ENCODE measurements at places on chromosomes 1 and 21.

GRCh38 chr1:224579526-224579925 is 36.6 kb upstream of the CNIH3 start:
- no peaks in the 10 kb centered on the region for H3K36me3 ChIP-seq
- no peak for DNase-seq
- no peak overlapping the region for H3K27ac ChIP-seq
- H3K27me3 ChIP-seq = no peaks in the 10 kb centered on the region
- H3K4me1 ChIP-seq = no peaks in the 10 kb centered on the region

DNA sequence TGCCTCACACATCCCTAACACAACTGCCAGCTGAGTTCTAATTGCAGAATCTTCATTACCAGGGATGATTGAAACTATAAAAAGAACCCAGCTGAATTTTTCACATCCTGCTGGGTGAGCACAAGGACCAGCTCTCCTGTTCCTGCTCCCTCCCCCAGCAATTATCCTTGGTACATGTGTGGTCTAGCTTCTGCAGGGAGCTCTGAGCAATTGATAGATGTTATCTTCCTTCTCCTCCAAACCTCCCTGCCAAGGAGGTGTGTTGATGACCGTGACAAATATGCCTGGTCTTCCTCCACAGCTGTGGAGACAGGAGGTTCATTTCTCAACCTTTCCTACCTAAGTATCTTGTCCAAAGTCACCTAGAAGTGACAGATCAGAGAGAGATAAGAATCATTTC is 65.3 kb upstream of the MAN1A2 start:
- H3K36me3 ChIP-seq = no peaks in the 10 kb centered on the region
- H3K4me1 ChIP-seq = no peaks in the 10 kb centered on the region
- no peak overlapping the region for H3K27ac ChIP-seq
- no peak overlapping the region for H3K4me3 ChIP-seq

DNA sequence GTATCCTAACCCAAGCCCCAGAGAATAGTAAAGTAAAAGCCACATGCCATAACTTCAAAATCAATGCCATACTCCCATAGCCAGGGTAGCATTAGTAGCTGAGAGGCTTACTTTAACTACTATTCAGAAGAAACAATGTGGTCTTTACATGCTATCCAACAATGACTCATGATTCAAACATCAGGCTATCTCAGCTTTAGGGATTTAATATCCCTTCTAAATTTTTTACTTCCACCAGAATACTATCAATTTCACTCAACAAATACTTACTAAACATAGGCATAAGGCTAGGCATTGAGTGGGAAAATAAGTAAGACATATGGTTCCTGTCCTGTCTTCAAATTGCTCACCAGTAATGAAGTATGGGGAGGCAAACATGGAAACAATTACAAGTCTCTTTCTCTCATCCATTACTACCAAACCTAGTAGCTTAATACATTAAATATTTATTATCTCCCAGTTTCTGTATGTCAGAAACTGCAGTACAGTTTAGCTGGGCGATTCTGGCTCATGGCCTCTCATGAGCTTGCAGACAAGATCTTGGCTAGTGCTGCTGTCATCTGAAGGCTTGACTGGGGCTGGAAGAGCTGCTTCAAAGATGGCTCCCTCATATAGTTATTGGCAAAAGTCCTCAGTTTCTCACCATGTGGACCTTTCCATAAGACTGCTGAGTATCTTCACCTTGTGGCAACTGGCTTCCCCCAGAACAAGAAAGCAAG is 30.7 kb downstream of the EVI5 start:
- H3K4me3 ChIP-seq = no peak overlapping the region
- peaks cover 4% of the 10 kb centered on the region for H3K4me1 ChIP-seq
- no peak for DNase-seq
- no peaks in the 10 kb centered on the region for H3K36me3 ChIP-seq
- H3K27ac ChIP-seq = no peak overlapping the region
- no peaks in the 10 kb centered on the region for H3K27me3 ChIP-seq

DNA sequence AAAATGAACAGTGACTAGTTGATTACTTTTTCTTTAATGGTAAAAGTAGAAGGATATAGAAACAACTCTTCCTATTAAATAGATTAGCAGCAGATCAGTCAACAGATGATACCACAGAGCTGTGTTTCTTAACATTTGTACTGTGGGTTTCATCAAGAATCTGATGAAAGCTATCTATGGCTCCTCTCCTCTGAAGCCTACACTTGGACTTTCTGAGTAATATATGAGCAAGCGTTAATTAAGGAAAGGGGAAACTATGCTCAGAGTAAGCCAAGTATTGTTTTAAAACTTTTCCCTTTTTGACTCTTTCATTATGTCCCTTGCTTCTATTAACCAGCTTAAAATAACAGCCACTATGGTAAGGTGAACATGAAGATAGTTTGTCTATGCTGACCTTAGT is 10.8 kb downstream of the ARID4B start:
- H3K27me3 ChIP-seq = no peaks in the 10 kb centered on the region
- no peaks in the 10 kb centered on the region for H3K36me3 ChIP-seq
- peaks cover 39% of the 10 kb centered on the region for H3K4me1 ChIP-seq
- DNase-seq = no peak
- H3K4me3 ChIP-seq = no peak overlapping the region

GRCh38 chr1:9207086-9207485 is 27.5 kb upstream of the H6PD start:
- no peak overlapping the region for H3K27ac ChIP-seq
- no peak for DNase-seq
- H3K27me3 ChIP-seq = no peaks in the 10 kb centered on the region
- H3K4me3 ChIP-seq = no peak overlapping the region
- H3K36me3 ChIP-seq = no peaks in the 10 kb centered on the region

DNA sequence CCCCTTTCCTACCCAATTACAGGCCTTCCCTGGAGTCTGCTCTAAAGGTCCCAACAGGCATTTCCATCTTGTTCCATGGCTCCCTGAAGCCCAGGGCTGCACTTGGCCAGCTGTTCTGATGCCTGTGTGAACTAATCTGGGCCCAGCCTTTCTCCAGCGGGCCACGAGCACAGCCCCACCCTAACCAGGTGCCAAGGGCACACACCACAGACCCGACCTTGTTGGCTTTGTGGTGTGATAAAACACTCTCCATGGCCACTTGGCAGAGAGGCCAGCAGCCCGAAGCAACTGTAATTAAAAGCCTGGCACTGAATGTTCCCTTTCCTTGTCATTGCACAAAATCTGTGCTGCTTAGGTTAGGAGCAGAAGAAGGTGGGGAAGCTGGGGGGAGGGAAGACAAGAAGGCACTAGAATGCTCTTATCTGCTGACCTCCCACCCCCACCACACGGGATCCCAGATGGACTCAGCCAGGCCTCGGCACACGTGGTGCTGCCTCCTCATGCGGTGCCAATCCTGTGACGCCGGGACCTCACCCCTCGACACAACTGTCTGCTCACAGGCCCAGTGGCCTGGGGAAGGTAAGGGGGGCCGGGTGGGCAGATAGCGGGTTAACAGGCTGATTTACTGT is 9.9 kb downstream of the HCRTR1 start:
- peak; percentile 94 for DNase-seq
- H3K4me3 ChIP-seq = no peak overlapping the region
- H3K36me3 ChIP-seq = no peaks in the 10 kb centered on the region

DNA sequence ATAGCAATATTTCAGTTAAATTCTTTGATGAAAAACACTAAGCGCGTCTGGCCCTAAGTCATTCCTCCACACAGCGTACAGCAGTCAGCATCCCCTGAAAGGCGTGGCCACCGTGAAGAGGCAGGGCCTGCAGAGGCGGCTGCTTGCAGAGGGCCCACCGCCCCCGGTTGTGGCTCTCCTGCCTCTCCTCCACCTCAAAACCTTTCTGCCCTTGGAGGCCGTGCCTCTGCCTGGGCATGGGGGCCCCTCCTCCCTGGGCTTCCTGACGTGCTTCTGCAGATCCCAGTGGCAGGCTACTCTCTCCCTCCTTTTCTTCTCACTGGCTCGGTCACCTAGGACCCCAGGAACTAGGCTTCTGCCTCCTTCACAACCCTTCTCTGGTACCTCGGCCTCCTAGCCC is 16.2 kb downstream of the CLSTN1 start:
- no peak for DNase-seq
- no peaks in the 10 kb centered on the region for H3K27me3 ChIP-seq

GRCh38 chr1:66571789-66572188 is 37.8 kb downstream of the SGIP1 start:
- H3K4me3 ChIP-seq = no peak overlapping the region
- DNase-seq = no peak
- peaks cover 2% of the 10 kb centered on the region for H3K4me1 ChIP-seq
- no peak overlapping the region for H3K27ac ChIP-seq
- no peaks in the 10 kb centered on the region for H3K27me3 ChIP-seq

GRCh38 chr1:19067182-19067911 is 110.9 kb upstream of the IFFO2 start:
- H3K4me1 ChIP-seq = no peaks in the 10 kb centered on the region
- H3K36me3 ChIP-seq = no peaks in the 10 kb centered on the region
- DNase-seq = no peak

DNA sequence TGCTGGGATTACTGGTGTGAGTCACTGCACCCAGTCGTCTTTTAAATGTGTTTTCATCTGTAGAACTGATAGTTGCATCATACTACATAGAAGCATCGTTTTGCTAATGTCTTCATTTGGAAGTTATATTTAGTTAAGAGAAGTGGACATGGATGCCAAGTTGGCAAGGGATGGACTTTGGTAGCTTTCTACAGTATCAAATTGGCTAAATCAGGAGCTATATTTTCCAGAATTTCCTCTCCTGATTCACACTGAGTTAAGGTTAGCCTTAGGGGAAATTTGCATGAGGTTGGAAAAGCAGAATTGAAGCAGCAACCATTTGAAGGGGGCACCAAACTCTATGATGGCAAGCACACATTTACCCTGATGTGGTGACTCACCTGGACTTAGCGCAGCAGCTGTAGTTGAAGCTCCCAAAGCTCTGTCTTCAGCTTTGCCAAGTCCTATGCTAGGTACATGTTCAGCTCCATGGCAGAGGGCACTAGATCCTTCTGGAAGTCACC is 43.9 kb downstream of the DUSP10 start:
- H3K27me3 ChIP-seq = no peaks in the 10 kb centered on the region
- no peak overlapping the region for H3K4me3 ChIP-seq
- H3K36me3 ChIP-seq = no peaks in the 10 kb centered on the region
- no peak overlapping the region for H3K27ac ChIP-seq
- no peaks in the 10 kb centered on the region for H3K4me1 ChIP-seq
- no peak for DNase-seq

DNA sequence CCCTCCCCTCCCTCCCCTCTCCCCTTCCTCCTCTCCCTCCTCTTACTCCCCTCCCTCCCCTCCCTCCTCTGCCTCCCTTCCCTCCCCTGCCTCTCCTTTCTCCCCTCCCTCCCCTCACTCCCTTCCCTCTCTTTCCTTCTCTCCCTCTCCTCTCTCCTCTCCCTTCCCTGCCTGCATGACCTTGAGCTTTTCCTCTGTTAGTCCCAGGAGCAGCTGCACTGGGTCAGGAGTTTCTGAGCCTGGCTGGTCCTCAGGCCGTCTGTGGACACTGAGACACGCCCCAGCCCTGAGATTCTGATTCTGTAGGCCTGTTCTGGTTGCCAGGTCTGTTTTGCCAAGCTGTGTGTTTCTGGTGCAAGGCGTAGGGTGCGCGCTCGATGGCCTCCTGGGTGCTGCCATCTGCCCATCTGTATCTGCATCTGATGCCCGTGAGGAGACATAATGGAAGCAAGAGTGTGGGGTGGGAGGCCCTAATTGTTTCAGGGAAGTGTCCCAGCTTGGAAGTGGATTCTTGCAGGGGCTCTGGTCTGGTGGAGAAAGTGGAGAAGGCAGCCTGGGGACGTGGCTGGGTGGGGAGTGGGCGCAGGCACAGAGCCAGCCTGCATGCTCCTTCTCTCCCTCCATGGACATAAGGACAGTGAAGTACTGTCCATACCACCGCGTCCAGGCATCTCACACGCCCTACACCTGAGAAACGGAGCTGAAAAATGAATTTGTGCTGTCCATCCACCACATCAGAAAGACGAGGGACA is 97.2 kb downstream of the WDR4 start:
- no peaks in the 10 kb centered on the region for H3K36me3 ChIP-seq
- no peak overlapping the region for H3K4me3 ChIP-seq
- no peak overlapping the region for H3K27ac ChIP-seq
- H3K27me3 ChIP-seq = no peaks in the 10 kb centered on the region
- H3K4me1 ChIP-seq = peaks cover 12% of the 10 kb centered on the region

GRCh38 chr1:80248886-80249285 is 1242.4 kb upstream of the ADGRL4 start:
- no peaks in the 10 kb centered on the region for H3K4me1 ChIP-seq
- H3K36me3 ChIP-seq = no peaks in the 10 kb centered on the region
- H3K27ac ChIP-seq = no peak overlapping the region
- H3K4me3 ChIP-seq = no peak overlapping the region
- no peaks in the 10 kb centered on the region for H3K27me3 ChIP-seq

DNA sequence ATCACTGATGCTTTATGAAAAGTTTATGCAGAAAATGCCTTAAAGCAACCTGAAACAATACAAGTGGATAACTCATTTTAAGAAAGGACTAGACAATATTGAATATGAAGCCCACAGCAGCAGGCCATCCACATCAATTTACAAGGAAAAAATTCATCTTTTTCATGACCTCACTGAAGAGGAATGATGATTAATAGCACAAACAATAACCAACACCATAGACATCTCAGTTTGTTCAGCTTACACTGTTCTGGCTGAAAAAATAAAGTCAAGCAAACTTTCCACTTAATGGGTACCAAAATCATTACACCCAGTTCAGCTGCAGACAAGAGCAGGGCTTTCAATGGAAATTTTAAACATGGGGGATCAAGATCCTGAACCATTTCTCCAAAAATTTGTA is 380.6 kb upstream of the NEGR1 start:
- no peak for DNase-seq
- H3K27me3 ChIP-seq = no peaks in the 10 kb centered on the region
- H3K36me3 ChIP-seq = no peaks in the 10 kb centered on the region
- no peaks in the 10 kb centered on the region for H3K4me1 ChIP-seq
- no peak overlapping the region for H3K27ac ChIP-seq
- H3K4me3 ChIP-seq = no peak overlapping the region

DNA sequence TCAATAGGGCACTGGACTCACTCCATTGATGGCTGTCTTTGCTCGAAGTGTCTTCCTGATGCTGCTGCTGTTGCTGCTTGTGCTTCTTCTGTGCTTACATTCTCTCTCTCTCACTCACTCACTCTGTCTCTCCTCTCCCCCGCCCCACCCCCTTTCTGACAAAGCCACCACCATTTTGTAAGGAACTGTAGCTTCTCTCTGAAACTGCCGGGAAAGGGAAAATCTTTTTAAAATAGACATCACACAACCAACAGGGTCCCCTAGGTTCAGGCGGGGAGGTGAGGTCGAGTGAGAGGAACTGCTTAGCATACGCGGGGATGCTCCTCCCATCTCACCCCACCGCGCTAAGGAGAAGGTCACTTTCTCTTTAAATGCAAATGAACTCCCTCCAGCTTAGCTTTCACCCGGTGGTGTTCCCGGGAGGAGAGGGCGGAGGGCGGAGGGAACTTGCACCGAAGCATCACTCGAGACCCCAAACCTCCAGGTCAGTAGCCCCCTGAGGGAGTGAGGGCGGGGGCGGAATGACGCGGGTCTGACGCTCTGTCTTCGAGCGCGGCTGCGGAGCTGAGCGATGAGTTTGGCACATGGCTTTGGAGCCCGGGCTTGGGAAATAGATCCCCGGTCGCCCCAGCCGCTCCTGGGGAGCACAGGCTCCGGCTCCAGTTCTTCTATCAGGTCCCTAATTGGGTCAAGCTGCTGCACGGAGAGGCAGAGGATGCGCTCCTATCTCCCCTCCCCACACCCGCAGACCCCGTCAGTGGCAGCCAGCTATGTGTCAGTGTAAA is at the start of gene CCDC28B:
Gene CCDC28B (plus strand): TSS at position 370 of the 785 bp plus-strand sequence. CDS start 1,341 bp downstream, outside the sequence.
- H3K27ac ChIP-seq = peak within 1 kb of the TSS; percentile 89
- H3K4me1 ChIP-seq = peaks cover 49% of the 10 kb centered on the region
